HFFc6 (cell line): ENCODE measurements at places on chromosomes 5 and 9. TPM values are rescaled to one million over a fixed set of nuclear protein-coding genes. Genes with fewer than 3 reads are reported as not detected.

Gene FST
- 14.7 to 81.9 TPM (median 15.2 TPM) in 3 replicates for total RNA-seq

- no peak overlapping the region for H3K4me3 ChIP-seq
- no peaks in the 10 kb centered on the region for H3K27me3 ChIP-seq
- DNase-seq = peak; percentile 21
- peaks cover 21% of the 10 kb centered on the region for H3K4me1 ChIP-seq
- H3K27ac ChIP-seq = no peak overlapping the region
Measured at GRCh38 chr5:141567513-141568117, 51.2 kb downstream of the DIAPH1 start.

- H3K4me3 ChIP-seq = peak overlapping the region; percentile 90
- peaks cover 58% of the 10 kb centered on the region for H3K4me1 ChIP-seq
- peaks cover 24% of the 10 kb centered on the region for H3K36me3 ChIP-seq
Measured at GRCh38 chr5:177133853-177134696, 502 bp downstream of the NSD1 start.

Gene IFNW1
- total RNA-seq = not detected in 3 replicates

DNA sequence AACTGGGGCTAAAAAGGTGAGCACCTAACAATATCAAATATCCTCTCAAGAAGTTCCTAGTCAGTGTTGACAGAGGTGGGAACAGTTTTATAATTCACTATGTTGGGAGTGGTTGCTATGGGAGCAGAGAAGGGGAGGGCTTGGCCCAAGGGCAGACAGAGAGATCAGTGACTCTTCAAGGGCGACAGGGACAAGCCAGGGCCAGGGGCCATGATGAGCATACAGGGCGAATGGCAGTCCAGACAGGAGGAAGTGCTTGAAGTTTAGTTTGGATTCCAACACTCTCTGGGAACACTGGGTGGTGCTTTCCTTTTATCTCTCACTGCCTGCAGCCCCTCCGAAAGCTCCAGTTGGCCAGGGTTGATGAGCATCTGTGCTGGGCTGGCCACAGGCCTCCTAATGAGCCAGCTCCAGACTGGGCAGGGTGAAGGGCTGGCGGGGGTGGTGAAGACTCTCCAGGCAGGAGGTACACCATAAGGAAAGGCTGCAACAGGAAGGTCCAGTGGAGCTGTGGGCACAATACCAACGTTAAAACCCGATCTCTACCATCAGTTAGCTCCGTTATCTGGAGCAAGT, 111.3 kb downstream of the TMEM174 start:
- no peak overlapping the region for H3K27ac ChIP-seq
- no peak for DNase-seq
- H3K36me3 ChIP-seq = 0 out of 2 replicates have a peak, but pooled peaks cover 4% of the 10 kb centered on the region
- H3K4me3 ChIP-seq = no peak overlapping the region

DNA sequence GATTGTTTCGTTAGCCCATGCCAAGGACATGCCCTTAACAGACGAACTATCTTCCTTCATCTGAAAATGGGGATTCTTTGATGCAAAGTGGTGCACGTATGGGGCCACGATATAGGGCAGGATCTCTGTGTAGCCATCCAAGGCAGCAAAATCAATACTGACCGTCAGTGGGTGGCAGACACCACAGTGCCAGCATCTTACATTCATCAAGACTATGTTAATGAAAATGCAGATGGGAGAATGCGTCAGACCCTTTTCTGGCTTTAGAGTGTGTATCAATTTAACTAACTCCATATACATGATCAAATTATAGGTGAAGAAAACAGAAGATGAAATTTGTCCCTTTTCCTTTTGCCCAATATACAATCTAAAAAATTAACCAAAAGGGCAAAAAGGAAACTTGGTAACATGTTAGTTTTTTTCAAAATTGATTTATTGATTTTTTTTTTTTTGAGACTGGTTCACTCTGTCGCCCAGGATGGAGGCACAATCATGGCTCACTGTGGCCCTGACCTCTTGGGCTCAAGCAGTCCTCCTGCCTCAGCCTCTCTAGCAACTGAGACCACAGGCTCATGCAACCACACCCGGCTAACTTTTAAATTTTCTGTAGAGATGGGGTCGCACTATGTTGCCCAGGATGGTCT, 169.2 kb upstream of the SPRY4 start:
- H3K27ac ChIP-seq = no peak overlapping the region
- H3K27me3 ChIP-seq = no peaks in the 10 kb centered on the region
- H3K4me3 ChIP-seq = no peak overlapping the region
- peaks cover 4% of the 10 kb centered on the region; the same call in 1 of the 2 replicates for H3K36me3 ChIP-seq
- H3K4me1 ChIP-seq = peaks cover 26% of the 10 kb centered on the region
- DNase-seq = no peak

Gene CAMK4
- total RNA-seq = 3.7 and 4.5 TPM in 2 replicates

DNA sequence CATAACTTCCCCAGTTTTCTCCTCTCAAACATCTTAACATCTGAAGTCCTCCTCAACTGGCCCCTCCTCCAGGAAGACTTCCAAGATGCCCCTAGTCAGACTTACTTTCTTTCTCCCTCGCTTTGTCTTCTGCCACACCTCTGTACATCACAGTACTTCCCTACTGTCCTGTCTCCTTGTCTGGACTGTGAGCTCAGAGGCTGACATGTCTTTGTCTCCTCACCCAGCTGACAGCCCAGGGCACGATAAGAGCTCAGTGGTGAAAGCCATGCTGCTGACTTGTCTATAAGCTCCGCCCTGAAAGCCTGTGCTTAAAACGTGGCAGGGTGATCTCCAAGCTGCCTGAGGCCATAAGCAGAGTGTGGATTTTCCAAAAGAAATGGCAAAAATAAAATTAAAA, 33.0 kb upstream of the SLC25A51 start:
- peak overlapping the region; percentile 96 for H3K27ac ChIP-seq
- H3K27me3 ChIP-seq = peaks cover 7% of the 10 kb centered on the region

Gene PCDHGC4
- 0.57 to 0.74 TPM (median 0.63 TPM) in 3 replicates for total RNA-seq

- H3K4me1 ChIP-seq = no peaks in the 10 kb centered on the region
- H3K4me3 ChIP-seq = no peak overlapping the region
- H3K27me3 ChIP-seq = peaks cover 23% of the 10 kb centered on the region
- H3K36me3 ChIP-seq = no peaks in the 10 kb centered on the region
- DNase-seq = no peak
- H3K27ac ChIP-seq = no peak overlapping the region
Measured at GRCh38 chr9:99472240-99472915, 250.3 kb downstream of the SEC61B start.

GRCh38 chr9:79939819-79940218, 368.1 kb downstream of the TLE4 start:
- peaks cover 11% of the 10 kb centered on the region for H3K27me3 ChIP-seq
- no peak for DNase-seq
- H3K4me3 ChIP-seq = no peak overlapping the region
- no peaks in the 10 kb centered on the region for H3K4me1 ChIP-seq

DNA sequence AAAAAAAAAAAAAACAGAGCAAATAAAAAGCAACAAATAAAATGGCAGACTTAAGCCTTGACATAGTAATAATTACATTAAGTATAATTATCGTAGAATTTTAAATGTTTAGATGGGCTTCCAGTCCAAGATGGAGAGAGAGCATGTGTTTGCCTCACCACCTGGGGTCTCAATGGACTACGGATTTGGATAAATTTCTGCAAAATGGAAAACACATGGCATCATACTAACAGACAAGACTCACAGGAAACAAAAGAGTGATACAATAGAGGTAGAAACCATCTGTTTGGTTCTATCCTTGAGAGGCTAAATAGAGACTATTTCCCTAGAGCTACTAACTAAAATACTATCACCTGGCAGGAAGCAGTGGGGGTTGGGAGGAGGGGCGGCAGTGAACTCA, 144.3 kb downstream of the MUSK start:
- H3K4me3 ChIP-seq = no peak overlapping the region
- 0 out of 2 replicates have a peak, but pooled peaks cover 3% of the 10 kb centered on the region for H3K36me3 ChIP-seq
- H3K27me3 ChIP-seq = no peaks in the 10 kb centered on the region; the same call in 1 of the 2 replicates
- DNase-seq = no peak

Gene COL23A1
- not detected in 2 replicates for total RNA-seq

Gene PCDHB12
- 0.81 to 0.87 TPM (median 0.83 TPM) in 3 replicates for total RNA-seq

- H3K4me1 ChIP-seq = no peaks in the 10 kb centered on the region
- no peaks in the 10 kb centered on the region for H3K36me3 ChIP-seq
- H3K4me3 ChIP-seq = no peak overlapping the region
- no peaks in the 10 kb centered on the region for H3K27me3 ChIP-seq
Measured at GRCh38 chr5:120895660-120896059, 431.6 kb downstream of the PRR16 start.

DNA sequence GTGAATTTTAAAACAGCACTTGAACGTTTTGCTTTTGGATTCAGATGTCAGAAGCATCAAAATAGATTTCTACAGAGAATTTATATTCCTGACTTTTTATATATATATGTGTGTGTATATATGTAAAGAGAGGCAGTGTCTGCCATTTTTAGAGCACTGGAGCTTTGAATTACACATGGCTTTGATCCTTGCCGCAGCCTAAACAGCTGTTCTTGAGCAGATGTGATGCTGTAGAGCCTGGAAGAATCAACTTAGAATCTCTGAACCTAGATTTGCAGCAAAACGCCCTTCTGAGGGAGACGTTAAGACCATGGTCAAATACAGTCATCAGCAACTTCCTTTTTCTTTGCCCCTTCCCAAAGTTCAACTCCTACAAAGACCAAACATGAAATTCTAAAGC, 21.7 kb upstream of the C5orf47 start:
- peaks cover 40% of the 10 kb centered on the region for H3K4me1 ChIP-seq
- H3K36me3 ChIP-seq = peaks cover 5% of the 10 kb centered on the region; the same call in 1 of the 2 replicates
- no peak overlapping the region for H3K27ac ChIP-seq
- no peak overlapping the region for H3K4me3 ChIP-seq

DNA sequence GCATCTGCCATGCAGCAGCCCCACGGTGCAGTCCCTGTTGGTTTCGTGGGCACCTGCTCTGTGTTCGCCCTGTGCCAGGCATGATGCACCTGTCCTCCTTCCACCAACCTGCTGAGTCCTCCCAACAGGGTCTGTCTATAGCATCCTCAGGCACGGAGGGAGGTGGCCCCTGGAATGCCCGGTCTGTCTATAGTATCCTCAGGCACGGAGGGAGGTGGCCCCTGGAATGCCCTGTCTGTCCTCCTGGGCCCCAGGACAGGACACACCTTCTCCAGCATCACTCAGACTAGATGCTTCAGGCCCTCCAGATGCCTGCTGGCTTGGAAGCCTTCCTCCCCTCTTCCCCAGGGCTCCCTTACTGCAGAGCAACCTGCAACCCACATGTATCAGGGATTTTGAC, 9.9 kb upstream of the PHYHD1 start:
- peak overlapping the region; percentile 95 for H3K27ac ChIP-seq
- H3K4me3 ChIP-seq = peak overlapping the region; percentile 77
- peaks cover 38% of the 10 kb centered on the region for H3K36me3 ChIP-seq
- peaks cover 40% of the 10 kb centered on the region for H3K4me1 ChIP-seq

Gene COL15A1
- 0.16 to 0.57 TPM (median 0.21 TPM) in 3 replicates for total RNA-seq

GRCh38 chr5:43514471-43514815, 505 bp downstream of the C5orf34 start:
- H3K27me3 ChIP-seq = no peaks in the 10 kb centered on the region
- H3K36me3 ChIP-seq = peaks cover 10% of the 10 kb centered on the region; the same call in 1 of the 2 replicates
- H3K4me1 ChIP-seq = peaks cover 23% of the 10 kb centered on the region
- H3K27ac ChIP-seq = peak overlapping the region; percentile 99
- peak overlapping the region; percentile 94 for H3K4me3 ChIP-seq
- DNase-seq = peak; percentile 76

- H3K27ac ChIP-seq = no peak overlapping the region
- DNase-seq = no peak
- H3K4me1 ChIP-seq = peaks cover 91% of the 10 kb centered on the region
- H3K27me3 ChIP-seq = no peaks in the 10 kb centered on the region
- no peak overlapping the region for H3K4me3 ChIP-seq
- peaks cover 29% of the 10 kb centered on the region for H3K36me3 ChIP-seq
Measured at GRCh38 chr5:39019254-39019653, 54.9 kb downstream of the RICTOR start.

GRCh38 chr9:93582550-93582949, 6.2 kb downstream of the PHF2 start:
- H3K4me1 ChIP-seq = peaks cover 37% of the 10 kb centered on the region
- H3K27ac ChIP-seq = no peak overlapping the region
- H3K4me3 ChIP-seq = no peak overlapping the region
- H3K36me3 ChIP-seq = peaks cover 28% of the 10 kb centered on the region

Gene FBXL17
- 11.2 to 14.2 TPM (median 13.1 TPM) in 3 replicates for total RNA-seq

GRCh38 chr5:1231354-1231905, 6.2 kb downstream of the SLC6A18 start:
- H3K27me3 ChIP-seq = peaks cover 6% of the 10 kb centered on the region
- H3K4me1 ChIP-seq = peaks cover 10% of the 10 kb centered on the region
- H3K4me3 ChIP-seq = no peak overlapping the region
- no peak for DNase-seq

- no peaks in the 10 kb centered on the region for H3K36me3 ChIP-seq
- H3K27me3 ChIP-seq = peaks cover 6% of the 10 kb centered on the region
- H3K4me1 ChIP-seq = 0 out of 2 replicates have a peak, but pooled peaks cover 3% of the 10 kb centered on the region
- H3K27ac ChIP-seq = no peak overlapping the region
Measured at GRCh38 chr5:57681942-57682341, 199.3 kb upstream of the ACTBL2 start.

DNA sequence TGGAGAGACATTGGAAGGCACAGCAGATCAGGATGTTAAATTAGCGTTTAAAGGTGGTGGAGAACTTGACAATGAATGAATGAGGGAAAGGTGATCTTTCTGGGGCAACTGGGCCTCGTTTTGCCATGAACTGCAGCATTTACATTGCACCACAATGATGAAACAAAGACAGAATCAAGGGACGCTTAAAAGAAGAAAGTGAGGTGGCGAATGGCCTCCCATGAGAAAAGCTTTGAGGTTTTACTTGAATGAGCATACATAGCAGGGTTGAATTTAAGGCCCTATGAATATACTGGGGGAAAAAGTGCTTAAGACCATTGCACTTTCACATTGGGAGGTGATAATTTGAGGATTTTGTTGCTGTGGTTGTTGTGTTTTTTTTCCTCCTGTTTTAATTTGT, 476.4 kb downstream of the ISL1 start:
- no peaks in the 10 kb centered on the region for H3K27me3 ChIP-seq
- no peaks in the 10 kb centered on the region for H3K4me1 ChIP-seq
- H3K36me3 ChIP-seq = no peaks in the 10 kb centered on the region
- H3K4me3 ChIP-seq = no peak overlapping the region
- H3K27ac ChIP-seq = no peak overlapping the region
- no peak for DNase-seq

DNA sequence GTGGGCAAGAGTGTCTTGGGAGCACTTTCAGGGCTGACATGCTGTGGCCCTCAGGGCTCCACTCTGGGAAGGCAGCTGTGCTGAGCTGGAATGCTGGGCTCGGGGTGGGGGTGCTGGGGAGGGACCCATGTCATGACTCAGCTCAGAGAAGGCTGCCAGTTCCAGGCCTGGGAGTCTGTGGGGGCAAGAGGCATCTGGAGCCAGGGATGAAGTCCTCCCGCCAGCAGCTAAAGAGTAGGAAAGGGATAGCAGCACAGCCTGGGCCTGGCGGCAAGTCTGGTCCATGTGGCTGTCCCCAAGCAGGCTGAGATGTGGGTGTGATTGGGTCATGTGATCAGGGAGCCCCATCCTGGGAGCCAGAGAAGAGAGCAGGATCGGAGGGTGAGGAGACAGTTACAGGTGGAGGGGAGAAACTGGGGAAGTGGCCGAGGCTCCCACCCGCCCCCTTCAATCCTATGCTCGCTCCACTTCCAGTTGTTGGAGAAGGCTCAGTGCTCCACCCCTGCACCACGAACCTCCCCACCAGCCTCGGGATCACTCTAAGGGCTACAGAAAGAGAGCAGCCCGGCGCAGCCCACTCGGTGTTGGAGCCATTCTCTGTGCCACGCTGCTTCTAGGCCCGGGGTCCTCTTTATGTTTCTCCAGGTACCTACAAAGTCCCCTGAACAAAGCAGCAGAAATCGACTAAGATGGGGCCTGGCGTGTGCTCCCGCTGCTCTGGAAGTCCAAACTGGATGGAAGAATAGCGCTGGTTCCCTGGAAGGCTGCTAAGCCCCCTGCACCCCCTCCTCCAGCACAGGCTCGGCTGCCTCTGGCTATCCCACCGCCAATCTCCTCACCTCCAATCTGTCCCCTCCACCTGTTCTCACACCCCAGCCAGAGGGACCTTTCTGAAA, 12.0 kb downstream of the PDGFRB start:
- H3K4me3 ChIP-seq = peak overlapping the region; percentile 85
- peaks cover 33% of the 10 kb centered on the region for H3K36me3 ChIP-seq
- peaks cover 12% of the 10 kb centered on the region for H3K27me3 ChIP-seq
- H3K4me1 ChIP-seq = peaks cover 95% of the 10 kb centered on the region
- peak overlapping the region; percentile 99 for H3K27ac ChIP-seq
